IPS-NIHi11 (cell line): ENCODE measurements at places on chromosomes 1 and 21.

GRCh38 chr1:38587766-38588165 is 271.8 kb downstream of the RRAGC start:
- no peak for DNase-seq

- DNase-seq: no peak
Measured at GRCh38 chr1:218273762-218274479, 11.2 kb upstream of the RRP15 start.

DNA sequence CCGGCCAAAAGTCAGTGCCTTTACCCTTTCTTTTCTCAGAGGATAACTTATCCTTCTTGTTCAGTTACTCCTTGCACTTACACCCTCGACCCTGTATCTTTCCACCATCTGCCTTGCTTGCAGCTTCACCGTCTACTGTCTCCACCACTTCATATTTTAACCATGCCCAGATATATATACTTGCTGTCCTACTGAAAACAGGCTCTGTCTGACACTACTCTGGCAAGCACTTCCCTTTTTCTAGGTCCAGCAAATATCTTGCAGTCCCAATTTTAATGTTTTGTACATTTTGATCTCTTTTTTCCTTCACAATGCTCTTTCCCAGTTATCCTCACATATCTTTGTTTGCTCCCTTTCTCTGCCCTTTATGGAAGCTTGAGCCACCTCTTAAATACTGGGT is 308.6 kb downstream of the TPR start:
- no peak for DNase-seq

DNA sequence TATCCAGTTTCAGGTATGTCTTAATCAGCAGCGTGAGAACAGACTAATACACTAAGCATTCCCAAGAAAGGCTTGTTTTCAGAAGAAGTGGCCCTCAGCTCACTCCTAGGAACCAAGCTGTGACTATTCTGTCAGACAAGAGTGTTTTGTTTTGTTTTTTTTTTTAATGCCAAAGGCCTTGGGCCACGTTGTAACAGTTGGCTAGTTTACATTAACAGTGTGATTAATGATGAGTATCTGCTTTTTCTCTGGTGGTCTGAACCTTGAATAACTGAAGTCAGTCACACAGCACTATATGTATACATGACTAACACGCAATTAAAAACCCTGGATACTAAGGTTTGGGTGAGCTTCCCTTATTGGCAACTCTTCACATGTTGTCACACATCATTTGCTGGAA is 21.9 kb downstream of the DPYD start:
- DNase-seq: no peak

- DNase-seq: no peak
Measured at GRCh38 chr1:45570631-45571030, 13.2 kb upstream of the NASP start.

DNA sequence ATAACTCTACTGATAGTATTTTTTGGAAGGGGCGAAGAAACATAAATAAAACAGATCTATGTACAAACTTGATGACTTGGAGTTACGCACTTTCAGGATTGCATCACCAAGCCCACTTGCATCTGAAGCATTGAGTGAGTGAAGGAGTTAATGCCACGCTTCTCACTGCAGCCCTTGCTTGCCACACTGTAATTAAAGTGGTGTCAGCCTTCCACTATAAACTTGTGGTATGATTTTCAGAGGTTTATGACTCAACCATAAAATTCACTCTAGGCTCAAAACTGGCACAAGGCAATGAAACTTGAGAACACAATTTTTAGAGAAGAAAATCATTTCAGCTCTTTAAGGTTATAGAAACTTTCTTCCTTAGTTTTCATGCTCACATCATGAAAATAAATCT is 93.9 kb upstream of the PRMT6 start:
- no peak for DNase-seq

DNA sequence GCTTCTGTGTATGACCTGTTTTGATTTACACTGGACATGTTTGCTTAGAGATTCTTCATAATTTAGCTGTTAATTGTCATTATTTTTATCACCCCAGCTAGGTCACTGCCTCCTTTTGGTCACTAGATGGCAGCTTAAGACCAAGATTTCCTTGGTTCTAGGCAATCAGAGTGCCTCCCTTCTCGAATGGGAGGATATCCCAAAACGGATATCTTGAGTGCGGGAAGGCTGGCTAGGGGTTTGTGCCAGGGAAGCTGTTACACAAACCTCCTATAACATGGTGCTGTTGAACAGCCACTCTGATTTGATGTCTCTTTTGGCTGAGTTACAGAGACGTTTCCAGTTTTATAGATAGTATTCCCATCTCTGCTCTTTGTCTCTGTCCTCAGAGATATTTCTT is 283.5 kb downstream of the S1PR1 start:
- DNase-seq: peak; percentile 60

DNA sequence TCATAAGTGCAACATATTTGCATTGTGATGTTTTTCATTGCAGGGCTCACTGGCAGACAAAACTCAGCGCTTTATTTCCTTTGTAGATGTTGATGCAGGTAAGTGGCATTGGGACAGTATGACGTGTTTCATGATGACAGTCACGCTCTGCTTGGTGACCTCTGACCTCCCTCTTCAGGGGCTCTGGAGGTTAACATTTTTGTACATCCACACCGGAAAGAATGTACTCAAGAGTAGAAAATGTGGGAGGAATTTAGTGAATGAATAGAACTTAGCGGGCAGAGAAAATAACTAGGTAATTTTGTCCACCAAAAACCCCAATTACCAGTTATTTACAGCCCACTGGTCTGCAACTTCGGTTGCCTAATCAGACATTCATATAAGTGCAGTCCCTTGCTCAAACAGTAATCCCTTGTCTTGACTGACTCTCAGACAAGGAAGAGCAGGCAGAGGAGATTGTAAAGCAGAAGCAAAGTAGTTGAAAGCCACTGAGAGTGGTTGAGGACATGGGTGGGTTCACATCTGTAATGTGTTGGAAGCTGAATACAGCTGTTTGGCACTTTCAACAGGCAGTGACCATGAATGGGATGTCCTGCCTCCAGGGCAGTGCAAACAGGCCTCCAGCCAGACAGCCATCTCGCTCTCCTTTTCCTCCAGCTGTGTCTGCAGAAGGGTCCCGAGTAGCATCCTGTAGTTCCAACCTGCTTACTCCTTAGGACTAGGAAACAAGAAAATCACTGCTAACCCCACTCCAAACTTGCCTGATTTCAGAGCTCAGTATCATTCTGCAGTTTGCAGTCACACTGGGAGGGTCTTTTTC is 188.9 kb downstream of the NRIP1 start:
- DNase-seq: no peak
